ENCODE measurements at places on chromosomes 13 and 19.

DNA sequence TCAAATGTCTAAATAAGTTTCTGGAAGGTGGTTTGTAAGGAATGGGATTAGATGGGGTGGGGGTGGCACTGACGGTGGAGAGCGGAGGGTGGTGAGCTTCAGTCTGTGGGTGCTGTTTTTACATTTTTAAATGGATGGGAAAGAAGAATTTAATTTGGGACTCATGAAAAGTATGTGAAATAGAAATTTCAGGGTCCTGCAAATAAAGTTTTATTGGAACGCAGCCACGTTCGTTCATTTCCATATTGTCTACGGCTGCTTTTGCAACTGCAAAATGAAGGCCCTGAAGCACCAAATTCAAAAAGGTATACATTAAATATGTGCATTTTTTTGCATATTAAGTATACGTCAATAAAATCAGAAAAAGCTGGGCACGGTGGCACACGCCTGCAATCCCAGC lies 9.9 kb downstream of the KANK2 start:
- no peak for DNase-seq

GRCh38 chr13:101835920-101836319 lies 383.4 kb downstream of the ITGBL1 start:
- DNase-seq = no peak

- no peak for DNase-seq
Measured at GRCh38 chr19:56119582-56119978, 1.5 kb downstream of the ZNF787 start.

GRCh38 chr13:24614306-24615080 lies 65.7 kb upstream of the ATP12A start:
- no peak for DNase-seq

DNA sequence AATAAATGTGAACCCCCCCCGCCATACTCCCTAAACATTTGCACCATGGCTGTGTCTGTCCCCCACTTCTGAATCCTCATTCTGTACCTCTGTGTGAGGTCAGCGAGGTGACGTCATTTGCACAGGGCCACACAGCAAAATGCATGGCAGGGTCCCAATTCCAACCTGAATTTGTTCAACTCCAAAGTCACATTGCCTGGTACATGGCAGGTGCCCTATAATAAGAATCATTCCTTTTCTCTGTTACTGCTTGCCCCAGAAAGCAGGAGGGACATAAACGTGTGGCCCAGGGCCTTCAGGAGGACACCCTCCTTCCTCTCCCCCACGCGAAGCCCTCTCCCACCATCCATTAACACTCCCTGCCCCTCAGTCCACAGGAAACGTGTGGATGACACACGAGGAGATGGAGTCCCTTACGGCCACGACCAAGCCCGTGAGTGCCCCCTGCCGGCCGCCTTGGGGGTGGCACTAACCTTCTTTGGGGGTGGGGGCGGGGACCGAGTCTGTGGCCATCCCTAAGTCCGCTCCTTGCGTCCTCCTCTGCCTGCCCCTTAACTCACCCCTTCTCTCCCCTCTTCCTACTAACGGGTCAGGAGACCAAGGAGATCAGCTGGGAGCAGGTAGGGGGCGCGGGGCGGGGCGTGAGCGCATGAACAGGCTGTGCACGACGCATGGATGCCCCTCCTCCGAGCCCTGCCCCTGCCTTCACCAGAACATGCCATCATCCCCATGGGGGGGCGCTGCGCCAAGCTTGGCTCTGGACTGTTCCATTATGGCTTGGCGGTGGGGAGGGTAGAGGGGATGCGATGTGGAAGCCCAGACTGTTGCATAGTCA lies 9.4 kb downstream of the HRC start:
- peak; percentile 82 for DNase-seq

DNA sequence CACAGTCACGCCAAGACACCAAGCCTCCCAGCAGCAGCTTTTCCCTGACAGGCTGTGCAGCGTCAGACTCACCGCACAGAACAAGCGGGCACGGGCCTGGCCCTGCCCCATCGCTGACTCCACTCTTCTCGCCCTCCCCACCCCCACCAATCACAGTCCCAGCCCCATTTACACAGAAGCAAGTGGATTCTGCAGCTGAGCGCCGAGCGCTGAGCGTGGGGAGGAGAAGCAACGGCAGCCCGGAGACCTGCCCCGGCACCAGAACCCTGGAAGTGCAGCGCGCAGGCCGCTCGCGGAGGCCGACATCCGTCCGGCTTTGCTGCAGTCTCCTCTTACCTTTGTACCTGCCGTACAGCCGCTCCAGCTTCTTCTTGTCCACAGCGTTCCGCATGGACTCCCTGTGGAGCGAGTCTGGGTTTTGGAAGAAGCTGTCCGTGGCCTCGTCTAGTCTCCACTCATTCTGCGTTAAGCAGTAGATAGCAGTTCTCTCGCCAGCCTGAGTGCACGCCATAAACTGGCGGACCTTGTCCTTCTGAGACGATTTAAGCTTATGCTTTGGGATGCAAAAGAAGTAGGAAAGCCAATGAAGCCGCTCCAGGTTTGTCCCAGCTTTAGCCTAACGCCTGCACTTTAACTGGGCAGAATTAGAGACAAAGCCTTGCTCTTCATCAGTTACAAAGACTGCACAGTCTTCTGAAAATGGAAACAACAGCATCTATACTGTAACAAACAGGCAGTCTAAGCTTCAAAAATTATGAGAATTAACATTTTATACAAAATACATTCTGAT lies 6.8 kb downstream of the DCUN1D2 start:
- DNase-seq = no peak

DNA sequence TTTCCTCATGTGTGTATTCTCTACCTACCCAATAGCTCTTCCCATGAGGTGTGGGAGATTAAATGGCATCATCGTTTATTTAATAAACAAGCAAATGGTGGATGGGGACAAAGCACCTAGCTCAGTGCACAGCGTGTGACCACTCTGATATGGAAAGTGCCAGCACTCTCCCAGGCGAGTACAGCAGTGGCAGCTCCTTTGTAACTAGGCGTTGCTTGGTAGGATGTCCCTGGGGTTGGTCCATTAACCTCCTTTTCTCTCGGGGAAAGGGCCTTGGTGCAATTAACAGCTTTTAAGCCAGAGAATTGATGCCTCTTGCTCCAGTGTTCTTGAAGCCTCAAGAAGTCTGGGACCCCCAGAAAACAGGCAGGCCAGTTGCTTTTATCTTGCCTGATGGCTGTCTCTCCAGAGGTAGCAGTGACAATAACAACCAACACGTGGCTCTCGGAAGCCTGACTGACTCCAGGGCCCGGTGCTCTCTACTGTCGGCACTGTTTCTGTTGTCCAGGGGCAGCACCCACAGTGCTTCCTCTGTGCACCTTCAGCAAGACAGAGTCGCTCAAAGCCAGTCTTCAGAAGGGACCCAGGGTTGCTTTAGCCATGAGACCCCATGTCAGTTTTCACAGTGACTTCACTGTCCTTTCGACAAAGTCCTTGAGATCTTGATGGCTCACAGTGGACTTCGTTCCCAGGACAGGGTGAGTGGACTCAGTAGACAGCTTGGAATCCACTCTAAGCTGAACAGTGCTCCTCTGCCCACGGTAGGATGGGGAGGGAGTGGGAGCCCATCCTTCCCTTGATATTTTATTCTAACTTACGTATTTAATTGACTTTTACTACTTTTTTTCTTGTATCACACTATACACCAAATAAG lies 33.9 kb upstream of the NPAS1 start:
- DNase-seq = no peak

DNA sequence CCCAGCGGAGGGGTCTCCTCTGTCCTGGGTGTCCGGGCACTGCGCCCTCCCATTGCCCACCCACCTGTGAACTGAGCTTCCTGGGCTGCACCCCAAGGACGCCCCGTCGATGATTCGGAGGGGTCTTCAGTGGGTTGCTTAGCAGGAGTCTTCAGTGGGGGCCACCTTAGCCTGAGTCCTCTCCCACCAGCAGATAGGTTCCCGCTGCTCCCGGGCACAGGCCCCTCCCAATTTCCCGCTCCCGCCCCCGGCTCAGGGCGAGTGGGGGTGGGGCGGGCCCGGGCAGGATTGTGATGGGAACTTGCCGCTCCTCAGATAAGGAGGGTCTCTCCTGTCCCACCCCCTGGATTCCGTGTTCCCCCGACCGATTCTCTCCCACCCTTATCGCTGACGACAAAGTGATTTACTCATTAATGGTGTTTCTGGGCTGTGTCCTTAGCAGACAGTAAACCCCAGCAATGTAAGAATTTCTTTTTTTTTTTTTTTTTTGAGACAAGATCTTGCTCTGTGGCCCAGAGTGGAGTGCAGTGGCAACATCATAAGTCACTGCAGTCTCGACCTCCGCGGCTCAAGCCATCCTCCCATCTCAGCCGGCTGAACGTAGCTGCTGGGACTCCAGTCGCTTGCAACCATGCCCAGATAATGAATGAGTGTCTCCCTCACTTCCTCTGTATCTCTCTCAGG lies 655 bp upstream of the S1PR5 start:
- no peak for DNase-seq

GRCh38 chr13:74732736-74733385 lies 598.7 kb upstream of the KLF12 start:
- DNase-seq = no peak

DNA sequence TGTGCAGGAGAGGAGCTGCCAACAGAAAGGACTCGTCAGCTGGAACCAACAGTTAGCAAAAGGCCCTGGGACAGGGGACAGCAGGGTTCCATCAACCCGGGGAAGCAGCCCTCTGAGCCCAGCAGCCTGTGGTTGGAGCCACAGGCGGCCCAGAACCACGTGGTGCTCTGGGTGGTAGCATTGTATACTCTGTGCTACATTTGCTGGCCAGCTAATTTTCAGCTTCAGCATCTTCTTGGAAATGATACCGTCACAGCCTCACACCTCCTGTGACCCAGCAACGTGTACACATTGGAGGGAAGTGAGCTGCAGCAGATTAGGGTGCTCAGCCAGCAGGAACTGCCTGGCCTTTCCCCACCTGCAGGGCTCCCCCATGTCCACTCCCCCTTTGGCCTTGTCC lies 13.1 kb upstream of the MTIF3 start:
- DNase-seq = no peak

- no peak for DNase-seq
Measured at GRCh38 chr13:45231722-45232121, 30.9 kb upstream of the KCTD4 start.

- no peak for DNase-seq
Measured at GRCh38 chr19:2988568-2988967, 11.2 kb downstream of the TLE6 start.
